ENCODE measurements at places on chromosomes 11 and 22. TPM values are rescaled to one million over a fixed set of nuclear protein-coding genes. Genes with fewer than 3 reads are reported as not detected.

ZNF215 gene
- total RNA-seq, result not detected

BAIAP2L2 gene
- 4.9 TPM for total RNA-seq

- H3K36me3 ChIP-seq, result no peaks in the 10 kb centered on the region
- H3K4me1 ChIP-seq, result no peaks in the 10 kb centered on the region
- no peak overlapping the region for H3K27ac ChIP-seq
Measured at GRCh38 chr22:37210041-37210803, 2.1 kb downstream of the SSTR3 start.

GRCh38 chr11:19879307-19880087 is 166.9 kb downstream of the NAV2 start:
- H3K27ac ChIP-seq, result no peak overlapping the region
- no peak overlapping the region for H3K4me3 ChIP-seq
- H3K4me1 ChIP-seq, result no peaks in the 10 kb centered on the region
- no peak for DNase-seq

GRCh38 chr11:108960501-108960900 is 295.6 kb downstream of the DDX10 start:
- H3K4me3 ChIP-seq, result no peak overlapping the region
- no peaks in the 10 kb centered on the region for H3K4me1 ChIP-seq
- H3K27ac ChIP-seq, result no peak overlapping the region
- H3K36me3 ChIP-seq, result no peaks in the 10 kb centered on the region

GRCh38 chr11:18265949-18266348 is at the start of gene SAA1:
Gene SAA1, plus strand, starts transcription at chr11:18266264. Its CDS starts 624 bp downstream, at chr11:18266888.
- no peak for DNase-seq
- no peak within 1 kb of the TSS for H3K27ac ChIP-seq
- no peaks in the 10 kb centered on the region for H3K27me3 ChIP-seq
- peaks cover 15% of the 10 kb centered on the region for H3K4me1 ChIP-seq

Data from Caco-2 (cell line).